ENCODE measurements at places on chromosomes 2 and 18. TPM values are rescaled to one million over a fixed set of nuclear protein-coding genes. Genes with fewer than 3 reads are reported as not detected.

GATA6 gene
- total RNA-seq = 51.6 TPM

BCL11A gene
- 0.08 TPM for total RNA-seq

ADGRF3 gene
- total RNA-seq = under 0.01 TPM

SERPINE2 gene
- 937 TPM for total RNA-seq

PAX3 gene
- total RNA-seq = 7.6 TPM

MLPH gene
- total RNA-seq = 37.0 TPM

CYBRD1 gene
- 132 TPM for total RNA-seq

FANCL gene
- total RNA-seq = 16.5 TPM

KCNE4 gene
- total RNA-seq = 0.38 TPM

RAMP1 gene
- 1.6 TPM for total RNA-seq

GKN2 gene
- total RNA-seq = not detected

DHRS9 gene
- total RNA-seq = not detected

CKAP2L gene
- total RNA-seq = 2.1 TPM

EVX2 gene
- not detected for total RNA-seq

CPO gene
- total RNA-seq = 0.47 TPM

RAB31 gene
- total RNA-seq = 72.1 TPM

CAMKMT gene
- total RNA-seq = 4.3 TPM

LOXHD1 gene
- total RNA-seq = not detected

PTH2R gene
- not detected for total RNA-seq

MAPK4 gene
- not detected for total RNA-seq

MAPRE3 gene
- total RNA-seq = 3.2 TPM

ELOA2 gene
- not detected for total RNA-seq
